Gastroesophageal sphincter (tissue), 4 donors: ENCODE measurements at places on chromosomes 2 and 18.

- no peak for ATAC-seq
Observed at GRCh38 chr18:28149810-28150420, 27.0 kb downstream of the CDH2 start.

GRCh38 chr18:37540424-37541138 lies 25.0 kb downstream of the CELF4 start:
- no peak for ATAC-seq

DNA sequence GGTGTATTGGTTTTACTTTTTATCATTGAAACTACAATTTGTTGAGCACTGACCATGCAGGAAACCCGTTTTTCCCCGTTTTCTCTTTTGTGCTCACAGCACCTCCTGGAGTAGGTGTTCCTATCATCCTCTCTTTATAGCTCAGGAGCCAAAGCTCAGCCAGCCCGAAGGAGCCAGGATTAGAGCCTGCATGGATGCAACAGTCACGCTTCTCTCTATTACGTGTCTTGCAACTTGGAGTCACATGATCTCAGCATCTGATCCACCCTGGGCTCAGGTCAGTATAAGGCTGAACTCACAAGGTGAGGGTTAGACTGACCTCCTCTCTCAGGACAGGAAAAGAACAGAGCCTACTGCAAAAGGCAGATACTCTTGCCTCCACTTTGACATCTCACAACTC lies 150.5 kb downstream of the MBP start:
- no peak for ATAC-seq

DNA sequence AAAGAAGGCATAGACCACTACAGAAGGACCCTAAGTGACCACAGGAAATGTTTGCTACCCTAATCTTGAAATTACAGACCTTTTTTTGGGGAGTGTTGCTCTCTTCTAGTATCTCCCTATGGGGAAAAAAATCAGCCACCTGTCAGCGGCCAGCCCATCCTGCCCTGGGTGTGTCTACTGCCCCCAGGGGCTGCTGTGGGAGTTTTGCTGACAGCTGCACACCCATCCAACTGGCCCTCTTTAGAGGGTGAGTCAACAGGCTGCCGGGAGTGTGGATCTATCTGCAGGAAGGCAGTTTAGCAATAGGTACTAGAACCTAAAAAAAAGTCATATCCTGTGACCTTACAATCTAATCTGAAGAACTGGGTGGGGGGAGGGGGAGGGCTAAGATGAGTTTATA lies 796 bp upstream of the DYSF start:
- no peak for ATAC-seq

DNA sequence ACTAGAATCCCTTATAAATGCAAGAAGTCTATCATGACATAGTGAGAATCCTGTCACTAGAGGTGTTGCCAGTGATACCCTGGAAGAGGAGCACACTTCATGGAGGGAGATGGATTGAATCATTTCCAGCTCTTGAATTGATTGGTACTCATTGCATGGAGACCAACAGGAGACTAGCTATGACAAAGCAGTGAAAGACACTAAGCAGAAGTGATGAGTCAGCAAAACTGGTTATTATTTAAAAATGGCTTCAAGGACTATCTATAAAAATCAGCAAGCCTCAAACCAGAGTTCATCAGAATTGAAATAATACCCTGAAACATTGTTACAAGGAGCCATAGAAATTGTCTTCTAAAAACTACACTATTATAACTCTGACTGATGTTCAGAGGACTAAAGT lies 200.3 kb downstream of the PDE11A start:
- ATAC-seq: no peak

GRCh38 chr2:199988151-199988550 lies 32.8 kb downstream of the MAIP1 start:
- ATAC-seq: no peak

GRCh38 chr2:42764096-42764495 lies at the start of gene OXER1:
Gene OXER1 (minus strand): TSS chr2:42764135. CDS start chr2:42764062, 73 bp downstream.
- ATAC-seq: no peak

DNA sequence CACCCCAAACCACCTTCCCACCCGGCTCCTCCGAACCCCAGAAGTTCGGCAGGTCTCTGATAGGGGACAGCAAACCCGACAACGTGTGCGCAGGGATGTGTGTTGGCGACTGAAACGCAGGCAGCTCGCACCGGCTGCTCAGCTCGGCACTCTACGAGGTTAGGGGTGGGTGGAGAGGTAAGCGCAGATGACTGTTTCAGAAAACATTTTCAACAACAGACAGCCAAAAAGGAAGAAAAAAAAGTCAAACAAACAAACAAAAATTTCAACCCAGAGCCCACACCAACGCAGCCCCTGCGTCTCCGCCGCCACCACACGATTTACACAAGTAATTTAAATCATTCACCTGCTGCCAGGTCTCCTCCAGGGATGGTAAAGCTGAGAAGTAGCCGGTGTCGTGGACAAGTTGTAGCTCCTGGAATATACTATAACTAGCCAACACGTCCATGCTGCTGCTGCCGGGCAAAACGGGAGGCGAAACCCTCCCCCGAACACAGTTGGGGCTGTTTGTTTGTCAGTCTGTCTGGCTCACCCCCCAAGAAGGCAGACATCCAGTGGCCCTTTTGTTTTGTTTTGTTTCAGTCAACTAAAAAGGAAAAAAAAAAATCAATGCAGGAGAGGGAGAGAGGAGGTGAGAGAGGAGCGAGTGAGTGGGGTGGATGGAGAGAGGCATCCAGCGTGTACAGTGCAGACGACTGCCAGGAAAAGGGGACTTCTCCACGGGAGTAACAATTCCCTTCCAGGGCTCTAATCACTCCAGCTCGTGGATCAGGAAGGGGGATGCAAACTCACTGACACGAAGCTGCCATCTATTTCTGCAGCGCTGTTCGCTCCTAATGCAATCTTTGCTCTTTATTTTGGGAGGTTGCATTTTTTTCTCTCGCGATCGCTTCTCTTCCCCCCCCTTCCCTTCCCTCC lies at the start of gene KLF7:
Gene KLF7 (minus strand): TSS at position 828 of the 918 bp plus-strand sequence. CDS start 380 bp downstream, at position 448.
- ATAC-seq: peak; percentile 24

- no peak for ATAC-seq
Observed at GRCh38 chr2:132813422-132813821, 143.4 kb upstream of the LYPD1 start.
